Testis (tissue), 5 donors: ENCODE measurements at places on chromosomes 2 and 18. TPM values are rescaled to one million over a fixed set of nuclear protein-coding genes. Genes with fewer than 3 reads are reported as not detected.

- DNase-seq, result peak; percentile 31
- H3K36me3 ChIP-seq, result no peaks in the 10 kb centered on the region
- H3K4me3 ChIP-seq, result no peak overlapping the region
- H3K27me3 ChIP-seq, result no peaks in the 10 kb centered on the region
- no peak overlapping the region for H3K27ac ChIP-seq
Observed at GRCh38 chr18:78713069-78713468, 266.5 kb upstream of the SALL3 start.

DNA sequence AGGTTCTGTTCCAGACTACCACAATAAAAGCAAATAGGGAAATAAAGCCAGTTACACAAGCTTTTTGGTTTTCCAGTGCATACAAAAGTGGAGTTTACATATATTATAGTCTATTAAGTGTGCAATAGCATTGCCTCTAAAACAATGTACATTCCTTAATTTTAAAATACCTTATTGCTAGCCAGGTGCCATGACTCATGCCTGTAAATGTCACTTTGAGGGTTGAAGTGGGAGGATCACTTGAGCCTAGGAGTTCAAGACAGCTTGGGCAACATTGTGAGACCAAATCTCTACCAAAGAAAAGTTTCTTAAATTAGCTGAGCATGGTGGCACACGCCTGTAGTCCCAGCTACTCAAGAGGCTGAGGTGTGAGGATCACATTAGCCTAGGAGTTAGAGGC lies 52.9 kb upstream of the IMP4 start:
- H3K4me1 ChIP-seq, result no peaks in the 10 kb centered on the region
- DNase-seq, result no peak
- no peaks in the 10 kb centered on the region for H3K27me3 ChIP-seq
- no peaks in the 10 kb centered on the region for H3K36me3 ChIP-seq

DNA sequence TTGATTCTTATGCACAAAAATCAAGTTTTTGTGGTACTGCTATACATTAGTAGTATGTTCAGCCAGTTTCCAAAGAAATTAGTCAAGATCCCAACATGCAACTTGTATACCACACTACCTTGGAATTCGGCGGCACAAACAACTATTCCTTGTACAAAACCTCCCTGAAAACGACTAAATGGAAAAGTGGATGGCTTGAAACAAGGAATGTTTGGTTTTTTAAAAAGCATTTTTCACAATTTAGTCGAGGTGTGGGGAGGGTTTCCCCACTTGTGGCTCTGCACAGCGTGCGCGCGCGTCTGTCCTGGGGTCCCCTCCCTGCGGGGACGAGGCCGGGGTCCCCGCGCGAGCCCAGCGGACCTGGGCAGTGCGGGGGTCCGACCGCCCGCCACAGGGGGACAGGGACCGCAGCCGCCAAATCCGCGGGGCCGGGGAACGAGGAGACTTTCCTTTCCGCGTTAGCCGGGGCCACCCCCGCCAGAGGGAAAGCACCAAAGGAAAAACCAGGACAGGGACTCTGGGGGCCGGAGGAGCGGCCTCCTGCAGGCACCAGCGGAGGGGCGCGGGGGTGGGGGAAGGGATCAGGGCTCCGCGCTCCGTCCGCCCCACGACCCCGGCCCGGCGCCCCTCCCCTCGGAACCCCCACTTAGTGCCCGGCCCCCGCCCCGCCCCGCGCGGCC lies 534 bp upstream of the SOCS6 start:
- peak overlapping the region; percentile 89 for H3K4me3 ChIP-seq
- H3K27ac ChIP-seq, result peak overlapping the region; percentile 96
- peak; percentile 50 for DNase-seq
- H3K36me3 ChIP-seq, result no peaks in the 10 kb centered on the region

DNA sequence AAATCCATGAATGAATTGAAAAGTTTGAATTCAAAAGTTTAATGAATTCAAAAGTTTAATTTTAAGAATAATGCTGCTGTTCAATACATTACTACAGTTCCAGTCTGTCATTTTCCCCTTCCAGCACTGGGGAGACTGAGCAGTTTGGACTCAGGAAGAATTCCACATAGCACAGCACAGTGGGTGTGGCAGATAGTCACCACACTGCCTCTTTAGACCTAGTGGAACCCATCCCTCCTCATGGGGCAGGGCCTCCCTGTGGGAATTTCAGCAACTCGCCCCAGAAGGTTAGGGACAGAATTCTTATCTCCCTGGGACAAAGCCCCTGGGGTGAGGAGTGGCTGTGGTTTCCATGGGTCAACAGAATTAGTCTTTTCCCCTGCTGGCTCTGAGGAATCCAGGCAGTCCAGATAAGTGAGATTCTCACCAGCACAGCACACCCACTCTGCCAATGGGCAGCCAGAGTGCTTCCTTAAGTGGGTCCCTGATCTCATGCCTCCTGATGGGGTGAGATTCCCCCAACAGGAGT lies 442.0 kb upstream of the SYT4 start:
- no peaks in the 10 kb centered on the region for H3K4me1 ChIP-seq
- H3K27ac ChIP-seq, result no peak overlapping the region
- H3K4me3 ChIP-seq, result no peak overlapping the region
- DNase-seq, result no peak
- H3K27me3 ChIP-seq, result no peaks in the 10 kb centered on the region
- no peaks in the 10 kb centered on the region for H3K36me3 ChIP-seq

GRCh38 chr18:26618135-26618534 lies 69.8 kb upstream of the KCTD1 start:
- no peak overlapping the region for H3K4me3 ChIP-seq
- H3K4me1 ChIP-seq, result no peaks in the 10 kb centered on the region
- DNase-seq, result no peak
- no peaks in the 10 kb centered on the region for H3K36me3 ChIP-seq
- H3K27me3 ChIP-seq, result no peaks in the 10 kb centered on the region

Gene CROCC2
- 0.55 TPM for total RNA-seq

Gene SCYGR6
- not detected for total RNA-seq

- no peaks in the 10 kb centered on the region for H3K27me3 ChIP-seq
- no peaks in the 10 kb centered on the region for H3K4me1 ChIP-seq
- H3K27ac ChIP-seq, result no peak overlapping the region
- H3K36me3 ChIP-seq, result no peaks in the 10 kb centered on the region
Observed at GRCh38 chr2:46086578-46087070, 210.6 kb upstream of the EPAS1 start.

- no peak for DNase-seq
- no peak overlapping the region for H3K4me3 ChIP-seq
- H3K4me1 ChIP-seq, result no peaks in the 10 kb centered on the region
- no peak overlapping the region for H3K27ac ChIP-seq
Observed at GRCh38 chr2:234107861-234108260, 57.4 kb downstream of the SPP2 start.

GRCh38 chr2:65061910-65062339 lies 5.7 kb downstream of the CEP68 start:
- no peaks in the 10 kb centered on the region for H3K36me3 ChIP-seq
- peaks cover 33% of the 10 kb centered on the region for H3K4me1 ChIP-seq
- no peak overlapping the region for H3K27ac ChIP-seq
- H3K4me3 ChIP-seq, result no peak overlapping the region

Gene RBM45
- 18.6 TPM for total RNA-seq

DNA sequence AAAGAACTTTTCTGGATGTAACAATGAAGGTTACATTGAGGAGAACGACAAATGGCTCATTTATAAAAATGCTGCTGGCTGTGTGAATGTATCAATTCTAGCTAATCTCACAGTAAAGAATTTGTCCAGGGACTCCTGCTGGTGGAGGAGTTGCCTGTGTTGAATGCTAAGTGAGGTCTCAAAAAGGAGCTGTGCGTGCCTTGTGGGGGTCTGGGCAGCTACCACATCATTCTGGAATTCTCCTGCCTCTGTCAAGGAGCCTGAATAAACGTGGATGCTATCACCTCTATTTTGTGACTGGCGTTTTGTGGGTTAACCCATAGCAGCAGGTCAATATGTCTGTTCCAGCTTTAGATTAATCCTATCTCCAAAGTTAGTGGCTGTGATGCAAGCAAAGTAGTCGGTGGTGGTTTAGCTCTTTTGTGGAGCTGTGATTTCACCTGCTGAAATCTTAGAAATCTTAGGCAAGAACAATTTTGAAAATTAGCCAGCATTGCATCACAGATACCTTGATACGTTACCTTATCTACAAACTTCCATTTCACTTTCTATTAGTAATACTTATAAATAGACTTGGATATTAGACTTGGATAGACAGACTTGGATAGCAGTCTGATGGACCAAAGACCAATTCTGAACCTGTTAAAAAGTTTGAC lies 96.8 kb downstream of the MTCL1 start:
- no peak overlapping the region for H3K4me3 ChIP-seq
- no peaks in the 10 kb centered on the region for H3K27me3 ChIP-seq
- H3K4me1 ChIP-seq, result peaks cover 31% of the 10 kb centered on the region
- peak; percentile 81 for DNase-seq
